SJCRH30 (cell line): ENCODE measurements at places on chromosomes 5 and 9. TPM values are rescaled to one million over a fixed set of nuclear protein-coding genes. Genes with fewer than 3 reads are reported as not detected.

GRCh38 chr5:41876678-41877077 is 6.5 kb upstream of the OXCT1 start:
- DNase-seq = no peak

DNA sequence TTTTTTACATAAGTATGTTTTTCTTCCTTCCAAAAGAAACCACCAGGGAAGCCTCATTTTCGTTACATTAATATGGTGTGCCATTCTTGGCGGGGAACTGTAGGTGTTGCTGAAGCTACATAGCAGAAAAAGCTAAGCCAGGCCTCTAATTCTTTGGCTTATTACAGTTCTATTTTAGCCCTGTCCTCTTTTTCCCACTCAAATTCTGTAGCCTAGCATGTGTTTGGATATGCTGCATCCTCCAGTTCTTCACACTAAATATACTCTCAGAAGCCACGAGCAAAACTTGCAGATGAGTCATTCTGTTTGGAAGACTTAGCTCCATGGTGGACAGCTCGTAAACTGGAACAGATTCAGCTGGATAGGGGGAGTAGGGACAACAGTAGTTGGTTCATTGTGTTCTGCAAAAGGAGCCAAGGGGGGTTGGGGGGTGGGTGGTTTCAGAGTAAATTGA is 369.4 kb downstream of the TMEM161B start:
- DNase-seq = peak; percentile 51

GRCh38 chr5:20956134-20956533 is 968.1 kb upstream of the CDH18 start:
- DNase-seq = no peak

DNA sequence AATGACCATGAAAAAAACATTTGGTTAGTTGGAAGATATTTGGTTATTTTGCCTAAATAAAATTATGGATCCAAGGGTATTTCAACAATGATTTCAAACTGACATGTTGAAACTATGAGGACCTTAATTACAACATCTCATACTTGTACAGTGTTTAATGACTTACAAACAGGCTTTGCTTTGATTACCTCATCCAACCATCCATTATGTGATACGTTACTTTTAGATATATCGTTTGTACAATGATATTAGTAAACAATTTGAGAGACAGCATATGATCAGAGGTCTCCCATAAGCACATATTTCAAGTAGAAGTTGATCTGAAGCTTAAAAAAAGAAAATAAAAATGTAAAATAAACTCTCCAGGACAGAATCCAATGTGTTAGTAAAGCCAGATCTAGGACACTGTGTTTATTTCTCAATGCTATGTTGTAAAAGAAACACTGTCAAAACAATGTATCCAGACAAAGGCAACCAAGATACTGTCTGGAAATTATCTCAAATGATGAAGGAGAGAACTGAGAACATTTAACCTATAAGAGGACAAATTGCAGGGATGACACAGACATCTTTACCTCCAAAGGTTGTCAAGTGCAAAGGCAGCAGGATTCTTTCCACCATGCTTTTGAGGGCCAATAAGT is 116.0 kb upstream of the TARS1 start:
- DNase-seq = no peak

GRCh38 chr5:28602429-28602828 is 1564.0 kb upstream of the CDH9 start:
- DNase-seq = no peak

DNA sequence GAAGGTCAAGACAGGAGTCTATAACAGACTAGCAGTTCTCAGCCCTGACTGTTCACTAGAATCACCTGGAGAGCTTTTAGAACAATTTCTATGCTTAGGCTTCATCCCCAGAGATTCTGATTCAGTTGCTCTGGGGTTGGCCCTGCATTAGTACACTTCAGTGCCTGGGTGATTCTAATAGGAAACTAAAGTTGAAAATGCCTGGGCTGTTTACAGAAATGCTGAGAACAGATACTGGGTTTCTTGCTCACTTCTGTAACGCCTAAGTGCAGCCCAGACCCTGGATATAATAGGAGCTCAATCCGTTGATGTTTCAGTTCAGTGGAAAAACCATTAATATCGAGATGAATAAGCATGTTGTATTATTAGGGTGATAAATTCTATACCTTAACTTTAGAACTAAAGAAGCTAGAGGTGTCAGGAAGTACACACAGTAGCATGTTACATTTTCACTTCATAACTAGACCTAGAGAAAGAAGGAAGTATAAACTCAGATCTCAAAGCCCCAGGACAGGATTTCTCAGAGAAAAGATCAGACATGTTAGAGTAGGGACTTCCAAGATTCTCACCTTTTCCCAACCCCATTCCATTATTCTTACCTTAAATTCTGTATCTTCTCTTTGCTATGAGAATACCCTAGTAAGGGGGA is 20.4 kb downstream of the HAVCR2 start:
- DNase-seq = no peak

DNA sequence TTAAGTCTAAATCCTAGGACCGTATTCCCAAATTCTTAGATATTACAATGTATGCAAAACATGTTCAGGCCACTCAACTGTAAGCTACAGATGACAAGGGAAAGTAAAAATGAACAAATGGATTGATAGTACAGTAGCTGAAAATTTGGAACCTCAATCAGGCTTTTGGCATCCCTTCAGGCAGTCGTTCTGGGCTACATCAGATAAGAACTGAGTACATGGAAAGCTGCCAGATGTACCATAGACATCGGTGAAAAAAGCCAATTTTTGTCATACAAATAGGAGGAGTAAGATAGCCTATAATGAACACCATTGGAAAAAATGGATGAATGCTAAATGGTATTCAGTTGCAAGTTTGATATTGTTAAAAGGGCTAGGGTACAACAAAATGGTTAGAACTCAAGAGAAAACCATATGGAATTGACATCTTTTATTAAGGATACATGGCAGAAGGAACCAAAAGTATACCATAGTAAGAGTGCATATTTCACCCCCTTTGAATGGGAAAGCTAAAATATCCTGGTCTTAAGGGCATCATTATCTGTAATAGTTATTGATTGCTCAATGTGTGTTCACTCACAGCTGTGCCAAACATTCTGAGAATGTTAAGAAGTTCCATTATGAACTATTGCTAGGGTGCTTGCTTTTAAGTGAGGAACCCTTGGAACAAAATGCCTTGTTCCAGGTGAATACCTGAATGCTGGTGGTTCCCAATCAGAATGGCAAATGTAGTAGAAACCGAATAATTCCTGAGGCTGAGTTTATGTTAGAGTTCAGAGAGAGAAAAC is 86.4 kb downstream of the NR3C1 start:
- peak; percentile 9 for DNase-seq

- no peak for DNase-seq
These were observed 58.2 kb upstream of the CKS2 start for GRCh38 chr9:89252651-89253267.

- peak; percentile 13 for DNase-seq
These were observed 1.5 kb upstream of the TEX10 start for GRCh38 chr9:100354121-100354800.

DNA sequence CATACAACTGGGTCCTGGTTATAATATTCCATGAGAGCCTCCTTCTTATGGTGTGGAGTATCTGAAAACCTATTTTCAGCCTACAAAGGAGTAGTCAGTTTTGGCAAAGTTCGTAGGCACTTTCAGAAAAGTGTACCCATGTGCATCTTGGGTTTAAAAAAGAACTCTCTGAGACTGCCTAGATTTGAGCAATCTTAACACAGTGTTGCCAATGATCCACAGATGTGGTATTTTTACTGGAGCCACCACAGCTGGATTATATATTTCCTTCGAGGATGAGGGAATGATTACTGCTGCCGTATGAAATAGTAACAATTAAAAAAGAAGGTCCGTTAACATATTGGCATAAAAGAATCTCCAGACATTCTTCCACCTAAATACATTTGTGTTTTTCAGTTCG is 1.1 kb downstream of the PALM2AKAP2 start:
- no peak for DNase-seq

DNA sequence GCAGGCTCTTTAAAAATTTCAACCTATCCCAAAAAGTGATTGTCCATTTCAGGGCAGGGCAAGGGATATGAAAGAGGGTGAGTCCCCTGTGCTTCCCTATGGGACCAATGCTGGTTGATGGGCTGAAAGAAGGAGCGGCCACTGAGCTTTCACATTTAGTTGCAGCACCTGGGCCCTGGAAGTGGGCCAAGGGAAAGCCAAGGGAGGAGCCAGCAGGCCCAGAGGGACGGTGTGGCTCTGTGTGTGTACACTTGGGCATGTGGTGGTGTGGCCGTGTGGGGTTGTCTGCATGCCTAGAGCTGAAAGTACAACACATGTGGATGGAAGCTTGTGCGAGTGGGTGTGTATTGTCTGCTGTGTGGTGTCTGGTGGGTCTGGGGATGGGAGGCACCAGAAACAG is 14.0 kb upstream of the PSMD5 start:
- DNase-seq = no peak

GRCh38 chr5:72066705-72067107 is 40.6 kb upstream of the MAP1B start:
- no peak for DNase-seq

GRCh38 chr5:14628346-14628745 is 36.2 kb upstream of the OTULIN start:
- peak; percentile 47 for DNase-seq

- DNase-seq = no peak
These were observed 23.3 kb upstream of the ARSB start for GRCh38 chr5:79008362-79008761.

GRCh38 chr9:9645006-9645405 is 967.8 kb downstream of the PTPRD start:
- no peak for DNase-seq

DNA sequence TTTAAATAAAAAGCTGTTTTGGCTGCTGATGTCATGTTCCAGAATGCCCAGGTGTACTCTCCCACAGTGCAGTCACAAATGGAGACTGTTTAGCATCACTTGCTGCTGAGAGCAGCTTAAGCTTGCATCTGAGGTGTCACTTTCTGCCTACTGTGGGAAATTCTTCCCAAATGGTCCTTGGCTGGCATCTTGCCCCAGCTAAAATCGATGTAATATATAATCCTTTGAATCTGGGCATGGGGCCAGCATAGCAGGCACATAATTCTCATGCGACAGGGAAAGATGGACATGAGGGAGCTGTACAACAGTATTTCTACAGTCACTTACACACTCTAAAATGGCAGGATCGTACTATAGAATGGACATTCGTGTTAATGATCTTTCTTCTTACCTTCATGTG is 144.3 kb downstream of the MACIR start:
- peak; percentile 16 for DNase-seq

GRCh38 chr5:72093217-72093616 is 14.1 kb upstream of the MAP1B start:
- DNase-seq = no peak

DNA sequence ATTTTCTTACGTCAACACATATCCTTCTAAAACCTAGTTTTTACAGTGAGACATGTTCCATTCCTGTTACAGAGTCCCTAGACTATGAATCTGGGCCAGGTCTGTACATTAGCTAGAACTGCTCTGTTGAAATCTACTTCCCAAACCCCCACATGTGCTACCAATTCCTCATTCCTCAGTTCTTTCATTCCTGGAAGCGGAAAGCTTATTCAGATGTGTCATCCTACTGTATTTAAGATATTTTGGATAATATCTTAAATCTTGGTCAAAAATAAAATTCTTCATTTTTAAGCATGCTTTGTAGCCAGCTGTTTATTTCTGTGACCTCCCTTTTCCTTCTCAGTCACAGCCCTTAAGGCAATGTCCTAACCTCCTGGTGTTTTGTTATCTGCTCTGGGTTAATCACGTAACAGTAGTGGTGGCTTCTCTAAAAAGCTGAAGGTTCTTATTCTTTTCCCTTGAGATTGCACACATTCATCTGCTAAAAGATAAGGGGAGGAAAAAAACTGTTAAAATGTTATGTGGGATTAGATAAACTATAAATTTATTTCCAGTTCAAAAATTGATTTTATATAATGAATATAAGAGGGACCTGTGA is 35.6 kb downstream of the GLRX start:
- DNase-seq = no peak

DNA sequence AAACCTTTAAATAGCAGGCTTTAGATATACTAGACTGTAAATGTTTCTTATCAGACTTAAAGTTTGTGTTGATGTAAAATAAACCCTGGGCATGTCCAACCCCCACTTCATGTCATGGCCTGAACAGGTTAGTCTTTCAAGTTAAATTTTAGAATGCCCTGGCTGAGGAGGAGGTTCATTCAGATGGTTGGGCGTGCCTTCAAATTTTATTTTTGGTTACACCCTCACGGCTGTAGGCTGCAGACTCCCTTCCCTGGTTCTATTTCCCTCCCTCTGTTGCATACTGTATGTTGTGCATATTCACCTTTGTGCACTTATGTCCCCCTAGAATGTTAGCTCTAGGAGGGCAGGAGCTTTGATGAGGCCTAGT is 5.3 kb upstream of the BICD2 start:
- no peak for DNase-seq

GRCh38 chr5:52875827-52876226 is 88.1 kb downstream of the ITGA1 start:
- no peak for DNase-seq

DNA sequence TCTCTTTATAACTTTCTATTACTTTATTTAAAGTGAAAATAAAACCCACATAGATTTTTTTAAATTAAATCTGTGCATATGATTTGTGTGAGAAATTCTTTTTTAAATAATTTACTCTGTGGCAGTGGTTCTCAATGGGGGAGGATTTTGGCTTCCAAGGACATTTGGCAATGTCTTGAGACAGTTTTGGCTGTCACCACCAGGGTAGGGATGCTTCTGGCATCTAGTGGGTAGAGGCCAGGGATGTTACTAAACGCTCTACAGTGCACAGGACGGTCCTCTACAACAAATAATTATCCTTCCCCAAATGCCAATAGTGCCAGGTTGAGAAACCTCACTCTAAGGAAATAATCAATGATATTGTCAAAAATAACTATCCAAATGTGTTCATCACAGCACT is 177.9 kb upstream of the CCNG1 start:
- no peak for DNase-seq

GRCh38 chr5:59423021-59423420 is 470.5 kb downstream of the PDE4D start:
- no peak for DNase-seq

DNA sequence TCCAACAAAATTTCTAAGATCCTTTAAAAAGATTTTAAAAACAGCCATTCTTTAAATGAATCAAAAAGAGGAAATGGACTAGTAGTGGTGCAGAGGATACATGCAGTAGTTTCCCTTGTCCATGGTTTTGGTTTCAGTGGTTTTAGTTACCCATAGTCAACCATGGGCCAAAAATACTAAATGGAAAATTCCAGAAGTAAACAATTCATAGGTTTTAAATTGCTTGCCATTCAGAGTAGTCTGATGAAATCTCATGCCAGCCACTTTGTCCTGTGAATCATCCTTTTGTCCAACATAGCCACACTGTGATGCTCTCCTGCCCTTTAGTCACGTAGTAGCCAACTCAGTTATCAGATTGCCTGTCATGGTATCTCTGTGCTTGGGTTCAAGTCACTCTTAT is 286.1 kb downstream of the ANXA1 start:
- no peak for DNase-seq

- DNase-seq = no peak
These were observed 7.4 kb downstream of the TBC1D2 start for GRCh38 chr9:98247831-98248657.

- DNase-seq = no peak
These were observed 11.9 kb upstream of the EQTN start for GRCh38 chr9:27308691-27309390.

The LPAR1 gene
- total RNA-seq = 13.9 and 14.8 TPM in 2 replicates

The PCSK1 gene
- not detected in 2 replicates for total RNA-seq

The FAM221B gene
- not detected in 2 replicates for total RNA-seq

The ISOC1 gene
- total RNA-seq = 115 and 123 TPM in 2 replicates

The NEUROG1 gene
- total RNA-seq = not detected in 2 replicates

The FOXD4L4 gene
- total RNA-seq = 0.53 and 0.59 TPM in 2 replicates

The KIF12 gene
- total RNA-seq = 0.13 TPM in 1 of 2 replicates, not detected in the other

The PCDHGC5 gene
- total RNA-seq = 1.3 and 2.8 TPM in 2 replicates

The TMEM232 gene
- 0.97 and 1.7 TPM in 2 replicates for total RNA-seq

The HSPB3 gene
- 0.51 and 0.86 TPM in 2 replicates for total RNA-seq
